CD4-positive, alpha-beta T cell treated with Interleukin-6 at 100 ng/mL for 8 hours (primary cell): ENCODE measurements at places on chromosomes 12 and 14.

DNA sequence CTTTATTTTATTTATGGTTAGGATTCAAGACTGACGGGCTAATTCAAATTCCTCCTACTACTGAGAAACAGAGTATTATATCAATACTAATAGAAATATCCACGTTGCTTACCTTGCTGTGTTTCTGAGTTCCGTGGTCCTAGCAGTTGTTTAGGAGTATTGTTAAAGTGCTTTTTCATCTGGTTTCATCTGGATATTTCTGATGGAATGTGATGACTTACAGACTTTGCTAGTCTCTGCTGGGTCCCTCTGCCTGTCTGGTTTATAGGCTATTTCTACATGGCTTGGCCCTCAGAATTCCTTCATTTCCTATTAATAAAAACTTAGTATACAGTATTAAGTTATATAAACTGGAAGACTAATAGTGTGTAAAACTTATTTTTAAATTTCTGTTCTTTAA is at the start of gene SMCO3:
Gene SMCO3, minus strand, starts transcription at position 169 of the 400 bp plus-strand sequence. CDS start 7,502 bp downstream, outside the sequence.
- DNase-seq = no peak

DNA sequence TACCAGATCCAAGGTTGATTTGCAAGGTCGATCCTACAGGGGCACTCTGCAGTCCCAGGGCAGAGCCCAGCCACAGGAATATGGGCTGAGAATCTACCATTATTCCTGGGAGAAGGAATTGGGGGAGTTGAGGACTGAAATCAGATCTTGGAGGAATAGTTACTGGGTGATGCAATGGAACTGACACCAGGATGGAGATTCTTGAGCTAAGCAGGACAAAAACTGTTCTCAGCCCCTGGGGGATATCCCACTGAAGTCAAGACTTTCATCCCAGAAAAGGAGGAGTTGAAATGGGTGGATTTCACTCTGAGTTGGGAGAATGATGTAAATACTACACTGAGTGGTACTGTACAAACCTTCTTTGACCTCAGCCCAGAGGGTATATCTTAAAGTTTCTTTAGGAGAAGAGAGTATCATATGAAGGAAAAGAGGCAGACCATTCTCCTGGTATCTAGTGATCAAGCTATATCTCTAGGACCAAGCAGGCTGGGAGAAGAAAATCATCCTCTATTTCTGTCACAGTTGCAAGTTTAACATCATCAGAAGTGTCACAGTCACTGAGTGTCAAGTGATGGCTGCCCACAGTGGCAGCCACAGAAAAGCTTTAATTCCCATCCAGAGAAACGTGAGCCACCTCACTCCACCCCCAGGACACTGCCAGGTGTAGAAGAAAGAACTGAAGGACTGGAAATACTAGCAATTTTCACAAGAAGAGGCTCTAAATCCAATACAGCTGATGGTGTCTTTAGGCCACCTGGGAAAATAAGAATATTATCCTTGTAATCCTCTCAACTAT is 181.9 kb downstream of the NUAK1 start:
- no peak for DNase-seq

DNA sequence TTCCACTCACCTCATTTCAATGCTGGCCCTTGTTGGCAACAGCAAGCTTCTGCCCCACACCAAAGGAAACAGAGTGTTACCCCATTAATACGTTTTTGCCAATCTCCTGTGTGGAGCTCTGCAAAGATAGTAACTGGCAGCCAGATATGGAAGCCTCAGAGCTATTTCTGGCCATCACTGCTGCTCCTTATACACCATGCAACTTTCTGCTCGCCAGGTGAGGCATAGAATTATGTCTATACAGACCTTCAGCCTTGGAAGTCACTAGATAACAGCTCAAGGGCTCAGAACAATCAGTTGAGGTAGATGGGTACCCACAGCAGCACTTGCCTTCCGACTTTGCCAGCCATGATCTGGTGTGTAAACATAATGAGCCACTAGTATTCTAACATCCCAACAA is 214.8 kb upstream of the ALG10B start:
- no peak for DNase-seq

GRCh38 chr12:38898001-38898684 is 7.2 kb downstream of the CPNE8 start:
- DNase-seq = no peak

DNA sequence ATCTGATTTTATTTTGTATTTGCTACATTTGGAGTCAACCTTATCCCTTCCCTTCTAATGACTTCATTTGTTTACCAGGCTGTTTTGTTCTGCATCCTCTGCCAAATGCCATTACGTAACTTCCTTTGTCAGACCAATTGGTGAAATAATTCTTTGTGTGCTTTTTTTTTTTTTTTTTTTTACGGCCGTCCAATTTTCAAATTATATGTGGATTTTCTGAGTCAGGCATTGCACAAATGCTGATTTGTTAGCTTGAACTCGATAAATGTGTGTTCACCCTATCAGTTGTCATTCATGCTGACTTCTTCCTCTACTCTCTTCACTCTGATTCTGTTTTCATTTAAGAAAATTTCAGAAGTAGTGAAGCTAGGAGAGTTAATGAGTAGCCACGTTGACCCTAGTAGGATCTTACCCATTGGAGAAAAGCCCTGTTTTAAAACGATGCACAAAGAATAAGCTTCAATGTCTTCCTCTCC is 386.2 kb downstream of the DIO2 start:
- DNase-seq = no peak

DNA sequence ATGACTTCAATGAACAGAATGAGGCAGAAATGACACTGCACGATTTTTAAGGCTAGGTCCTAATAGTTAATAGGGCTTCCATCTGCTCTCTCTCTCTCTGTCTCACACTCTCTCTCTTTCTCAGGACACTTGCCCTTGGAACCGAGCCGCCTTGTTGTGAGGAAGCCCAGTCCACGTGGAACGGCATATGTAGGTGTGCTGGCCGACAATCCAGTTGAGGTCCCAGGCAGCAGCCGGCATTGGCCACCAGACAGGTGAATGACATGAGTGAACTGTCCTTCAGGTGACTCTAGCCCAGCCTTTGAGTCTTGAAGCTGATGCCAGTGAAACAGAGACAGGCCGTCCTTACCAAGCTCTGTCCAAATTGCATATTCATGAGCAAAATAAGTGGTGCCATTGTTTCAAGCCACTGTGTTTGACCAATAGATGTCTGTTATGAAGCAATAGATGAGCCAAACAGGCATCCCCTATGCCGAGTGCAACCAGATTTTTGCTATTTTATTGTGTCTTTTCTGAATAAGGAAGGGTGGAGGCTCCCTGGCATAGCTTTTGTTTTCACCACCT is 217.5 kb upstream of the LHX5 start:
- no peak for DNase-seq
